Stimulated activated CD4-positive, alpha-beta T cell treated with anti-CD3 and anti-CD28 coated beads, Interleukin-4, amount 100 ng/mL, for 1 hour (primary cell): ENCODE measurements at places on chromosomes 4 and X.

- DNase-seq = no peak
Observed at GRCh38 chrX:150887906-150888465, 10.5 kb downstream of the CD99L2 start.

GRCh38 chrX:23699636-23700194 lies 32.4 kb downstream of the PRDX4 start:
- DNase-seq = peak; percentile 3

GRCh38 chrX:65667503-65668376 lies at the start of gene MSN:
MSN (plus strand) TSS chrX:65667654; CDS start chrX:65667842, 188 bp downstream.
- DNase-seq = peak; percentile 76

- DNase-seq = no peak
Observed at GRCh38 chrX:29553542-29553941, 661.8 kb upstream of the MAGEB2 start.

- no peak for DNase-seq
Observed at GRCh38 chr4:25299476-25300203, 12.9 kb upstream of the ZCCHC4 start.

DNA sequence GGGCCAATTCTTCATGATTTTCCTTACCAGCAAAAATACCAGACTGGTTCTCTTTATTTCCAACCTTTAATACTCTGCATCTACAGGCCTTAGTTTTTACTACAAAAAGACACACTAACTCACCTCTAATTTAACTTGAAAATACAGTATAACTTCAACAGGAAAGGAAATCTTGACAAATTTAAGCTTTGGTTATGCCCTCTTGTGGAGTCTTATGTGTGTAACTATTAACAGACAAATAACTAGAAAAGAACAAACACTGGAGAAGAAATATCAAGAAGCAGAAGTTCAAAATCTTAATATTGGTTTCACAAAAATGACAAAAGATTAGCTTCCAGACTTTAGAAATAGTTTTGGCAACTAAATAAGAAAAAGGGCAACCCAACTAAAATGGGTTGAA lies 33.0 kb downstream of the PPA2 start:
- DNase-seq = no peak
